Retina (tissue), 1 donor: ENCODE measurements at places on chromosomes 16 and 17.

DNA sequence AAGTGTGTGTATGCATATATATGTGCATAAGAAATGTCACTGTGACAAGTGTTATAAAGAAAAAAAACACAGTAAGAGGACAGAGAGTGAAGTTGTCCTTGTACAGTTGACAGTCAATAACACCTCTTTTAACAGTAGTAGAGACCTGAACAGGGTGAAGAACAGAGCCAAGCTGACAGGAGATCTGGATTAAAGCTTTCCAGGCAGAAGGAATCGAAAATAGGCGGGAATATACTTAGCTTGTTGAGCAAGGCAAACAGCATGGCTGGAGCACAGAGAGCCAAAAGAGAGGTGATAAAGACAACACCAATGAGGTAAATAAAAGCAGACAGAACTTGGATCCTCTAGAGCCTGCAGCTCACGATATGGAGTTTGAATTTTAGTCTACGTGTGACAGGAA lies 64.8 kb downstream of the KANSL1 start:
- DNase-seq: no peak

- no peak for DNase-seq
These were observed 19.0 kb upstream of the CPHXL start for GRCh38 chr16:75745242-75745641.

GRCh38 chr16:83351846-83352245 lies 455.9 kb upstream of the HSBP1 start:
- no peak for DNase-seq

DNA sequence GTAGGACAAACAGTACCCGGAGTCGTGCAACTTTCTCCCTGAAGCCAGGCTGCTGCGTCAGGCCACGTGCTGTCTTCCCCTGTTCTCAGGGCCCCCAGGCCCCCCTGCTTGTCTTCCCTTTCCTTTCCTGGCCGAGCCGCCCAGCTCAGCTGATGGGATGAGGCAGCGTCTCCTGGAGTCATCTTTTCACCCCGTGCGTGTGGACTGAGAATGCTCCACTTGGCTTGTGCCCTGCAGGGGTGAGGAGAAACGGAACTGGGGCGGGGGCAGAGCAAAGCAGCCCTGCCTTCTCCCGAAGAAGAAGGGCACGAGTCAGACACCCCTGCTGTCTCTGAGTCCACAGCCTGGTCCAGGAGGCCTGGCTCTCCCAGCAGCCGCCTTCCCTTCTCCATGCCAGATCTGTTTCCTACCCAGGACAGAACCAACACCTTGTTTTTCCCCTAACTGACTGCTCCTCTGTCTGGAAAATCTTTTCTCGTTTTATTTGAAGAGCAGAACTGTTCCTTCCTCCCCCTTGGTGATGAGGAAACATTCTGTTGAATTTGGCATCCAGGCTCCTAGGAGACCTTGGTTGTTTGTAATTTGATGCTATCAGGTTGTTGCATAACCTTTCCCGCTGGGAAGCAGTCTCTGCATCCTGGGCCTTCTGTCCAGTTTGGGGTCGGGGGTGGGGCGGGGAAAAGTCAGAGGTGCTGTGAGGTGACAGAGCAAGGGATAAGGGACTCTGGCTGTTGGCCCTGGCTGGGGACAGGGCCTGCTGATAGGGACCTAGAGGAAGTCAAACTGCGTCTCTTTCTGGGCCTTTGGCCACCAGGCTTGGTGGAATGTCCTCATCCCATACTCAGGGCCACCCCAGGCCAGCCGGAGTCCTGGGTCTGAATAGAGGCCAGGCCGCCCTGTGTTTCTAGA lies 78.8 kb downstream of the WIPI1 start:
- peak; percentile 61 for DNase-seq

- peak; percentile 67 for DNase-seq
These were observed 57.0 kb downstream of the RAI1 start for GRCh38 chr17:17737961-17738894.

DNA sequence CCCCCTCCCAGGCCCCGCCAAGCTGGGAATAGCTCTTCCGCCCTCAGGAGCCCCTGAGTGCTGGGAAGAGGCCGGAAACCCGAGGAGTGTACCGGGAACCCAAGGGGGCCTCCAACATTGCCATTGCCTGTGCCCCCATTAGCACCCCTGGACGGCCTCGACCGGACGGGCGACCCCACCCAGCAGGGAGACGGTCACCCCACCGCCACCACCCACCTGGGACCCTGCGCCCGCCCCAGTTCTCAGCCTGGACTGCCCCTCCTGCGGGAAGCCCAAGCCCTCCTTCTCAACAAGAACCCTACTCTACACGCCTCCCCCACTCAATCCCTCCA lies 2.0 kb downstream of the CARHSP1 start:
- peak; percentile 63 for DNase-seq

- no peak for DNase-seq
These were observed 740 bp downstream of the AATF start for GRCh38 chr17:36949461-36949927.

- DNase-seq: no peak
These were observed 8.6 kb upstream of the VAC14 start for GRCh38 chr16:70809392-70810060.

DNA sequence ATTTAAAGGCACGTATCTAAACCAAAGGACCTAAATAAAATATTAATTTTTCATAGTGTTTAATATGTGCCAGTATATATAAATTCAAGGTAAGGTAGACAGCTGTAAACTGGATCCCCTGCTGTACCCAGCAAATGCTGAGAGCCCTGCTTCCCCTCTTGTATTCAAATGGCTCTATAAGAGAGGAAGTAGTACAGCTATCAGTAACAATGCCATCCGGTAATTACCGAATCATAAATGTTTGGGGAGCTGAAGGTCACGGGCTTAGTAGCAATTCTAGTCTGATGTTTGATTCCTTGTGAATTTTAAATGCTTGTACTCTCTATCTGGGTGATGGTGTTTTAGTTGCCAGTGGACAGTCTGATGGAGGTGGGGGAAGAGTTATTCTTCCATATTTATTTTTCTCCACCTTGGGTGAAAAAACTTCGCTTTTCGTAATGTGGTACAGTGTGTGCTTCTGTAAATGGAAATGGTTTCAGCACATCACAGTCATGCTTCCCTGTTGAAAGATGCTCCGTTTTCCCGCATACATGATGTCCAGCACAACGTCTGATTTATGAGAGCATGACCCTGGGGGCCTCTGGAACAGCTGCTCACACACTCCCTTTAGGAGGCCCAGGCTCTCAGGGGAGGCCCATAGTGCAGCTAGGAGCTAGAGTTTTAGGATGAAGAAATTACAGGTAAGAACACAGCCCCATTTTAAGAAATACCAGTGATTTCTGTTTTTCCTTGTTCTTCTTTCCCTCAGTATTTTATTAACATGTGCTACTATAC lies 423.9 kb downstream of the WWOX start:
- peak; percentile 49 for DNase-seq

- no peak for DNase-seq
These were observed 27.7 kb upstream of the CLEC18B start for GRCh38 chr16:74448990-74449389.

DNA sequence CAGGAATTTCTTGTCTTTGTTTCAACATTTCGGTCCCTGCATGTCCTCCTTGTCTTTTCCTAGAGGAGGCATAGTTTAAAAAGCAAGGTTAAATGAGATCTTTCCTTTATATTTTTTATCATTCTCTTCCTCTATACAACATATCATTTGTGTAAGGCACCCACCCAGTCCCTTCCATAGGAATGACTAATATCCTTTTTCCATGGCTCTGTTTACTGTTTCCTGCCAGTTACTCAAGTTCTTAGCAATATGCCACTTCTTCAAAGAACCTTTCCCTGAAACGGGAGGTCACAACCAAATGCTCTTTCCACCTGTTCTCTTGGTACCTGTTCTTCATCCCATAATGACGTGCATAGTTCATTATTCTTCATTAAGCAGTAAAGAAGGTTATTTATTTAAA lies 1237.1 kb upstream of the GOT2 start:
- no peak for DNase-seq

DNA sequence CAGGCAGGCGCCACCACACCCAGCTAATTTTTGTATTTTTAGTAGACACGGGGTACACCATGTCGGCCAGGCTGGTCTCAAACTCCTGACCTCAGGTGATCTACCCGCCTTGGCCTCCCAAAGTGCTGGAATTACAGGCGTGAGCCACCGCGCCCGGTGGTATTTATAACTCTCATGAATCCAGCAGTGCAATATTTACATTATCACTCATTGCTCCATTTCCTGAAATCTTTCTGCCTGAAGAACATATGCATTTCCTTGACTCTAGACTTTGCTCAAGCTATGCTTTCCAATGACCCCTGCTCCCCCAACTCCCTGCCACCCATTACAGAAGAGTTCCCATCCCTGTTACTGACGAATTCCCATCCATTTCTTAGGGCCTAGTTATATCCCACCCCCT lies 19.7 kb upstream of the NDUFAB1 start:
- no peak for DNase-seq

DNA sequence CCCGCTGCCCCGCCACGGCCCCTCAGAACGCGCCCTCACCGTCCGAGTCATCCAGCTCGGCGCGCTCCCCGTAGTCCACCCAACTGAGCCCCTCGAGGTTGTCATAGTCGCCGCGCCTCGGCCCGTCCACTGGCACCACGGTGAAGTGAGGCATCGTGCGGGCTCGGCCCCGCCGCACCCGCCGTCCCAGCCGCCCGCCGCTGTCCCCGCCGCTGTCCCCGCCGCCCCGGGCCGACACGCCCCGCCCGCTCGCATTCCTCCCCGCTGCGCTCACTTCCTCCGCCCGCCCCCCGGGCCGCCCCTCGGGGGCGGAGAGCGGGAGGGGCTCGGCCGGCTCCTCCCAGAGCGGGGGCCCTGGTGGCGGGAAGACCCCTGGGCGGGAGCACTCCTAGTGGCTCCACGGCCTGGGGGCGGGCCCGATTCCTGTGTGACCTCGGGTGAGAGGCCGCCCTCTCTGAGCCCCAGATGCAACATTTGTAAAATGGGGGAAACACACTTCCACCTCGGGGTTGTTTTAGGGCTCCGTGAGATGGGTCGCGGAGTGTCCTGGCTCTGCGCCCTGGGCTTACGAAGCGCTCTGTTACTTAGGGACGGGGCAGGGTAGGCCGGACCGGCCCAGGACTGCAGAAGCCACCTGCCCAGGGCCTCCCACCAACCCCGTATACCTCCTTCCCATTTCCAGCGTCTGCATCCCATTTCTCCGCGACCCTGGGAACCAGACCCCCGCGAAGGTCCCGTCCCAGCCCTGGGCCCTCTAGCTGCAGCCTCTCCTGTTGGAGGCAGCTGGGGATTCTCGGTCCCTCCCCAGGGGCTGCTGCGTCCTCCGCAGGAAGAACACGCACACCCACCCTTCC lies at the start of gene SLC12A4:
SLC12A4 (minus strand) TSS at position 238 of the 854 bp plus-strand sequence; CDS start at position 154, 84 bp downstream.
- peak; percentile 65 for DNase-seq
